Stimulated activated CD4-positive, alpha-beta T cell treated with anti-CD3 and anti-CD28 coated beads, Interleukin-1b, Interleukin-23, amount 100 ng/mL, for 48 hours (primary cell): ENCODE measurements at places on chromosomes 16 and 17.
A peak's percentile ranks its signal among the peaks of the same experiment; 100 is the strongest.

GRCh38 chr17:4744999-4745969 lies 5.6 kb upstream of the CXCL16 start:
- no peak for DNase-seq

DNA sequence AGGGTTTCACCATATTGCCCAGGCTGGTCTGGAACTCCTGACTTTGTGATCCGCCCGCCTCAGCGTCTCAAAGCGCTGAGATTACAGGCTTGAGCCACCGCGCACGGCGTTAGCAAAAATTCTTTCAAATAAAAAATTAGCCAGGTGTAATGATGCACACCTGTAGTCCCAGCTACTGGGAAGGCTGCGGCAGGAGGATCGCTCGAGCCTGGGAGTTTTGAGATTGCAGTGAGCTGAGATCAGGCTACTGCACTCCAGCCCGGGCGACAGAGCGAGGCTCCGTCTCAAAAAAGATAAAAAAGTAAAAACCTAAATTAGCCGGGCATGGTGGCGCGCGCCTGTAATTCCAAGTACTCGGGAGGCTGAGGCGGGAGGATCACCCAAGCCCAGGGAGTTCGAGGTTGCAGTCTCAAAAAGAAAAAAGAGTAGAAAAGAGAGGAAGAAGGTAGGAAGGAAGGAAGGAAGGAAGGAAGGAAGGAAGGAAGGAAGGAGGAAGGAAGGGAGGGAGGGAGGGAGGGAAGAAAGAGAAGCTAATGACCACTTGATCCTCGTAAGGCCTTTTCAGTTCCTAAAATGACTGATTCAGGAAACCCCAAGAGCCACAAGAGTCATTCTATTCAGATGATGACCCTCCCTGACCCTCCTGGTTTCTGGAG lies 59.2 kb downstream of the SRL start:
- no peak for DNase-seq

DNA sequence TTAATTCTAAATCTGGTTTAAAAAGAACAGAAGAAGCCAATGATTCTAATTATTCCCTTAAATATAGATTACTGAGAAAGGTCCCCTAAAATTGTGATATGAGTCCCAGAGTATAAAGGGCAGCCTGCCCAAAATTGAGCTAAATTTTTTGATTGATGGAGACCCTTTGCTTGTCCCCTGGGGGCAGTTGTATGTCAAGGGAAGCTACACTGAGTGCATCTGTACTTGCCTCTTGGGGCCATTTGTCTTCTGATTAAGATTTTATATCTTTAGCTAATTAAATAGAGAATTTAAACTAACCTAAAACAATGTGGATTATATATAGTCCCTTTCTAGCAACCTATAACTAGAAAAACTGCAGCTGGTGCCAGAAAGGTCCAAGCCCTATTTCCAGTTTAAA lies 12.6 kb downstream of the BLMH start:
- no peak for DNase-seq

DNA sequence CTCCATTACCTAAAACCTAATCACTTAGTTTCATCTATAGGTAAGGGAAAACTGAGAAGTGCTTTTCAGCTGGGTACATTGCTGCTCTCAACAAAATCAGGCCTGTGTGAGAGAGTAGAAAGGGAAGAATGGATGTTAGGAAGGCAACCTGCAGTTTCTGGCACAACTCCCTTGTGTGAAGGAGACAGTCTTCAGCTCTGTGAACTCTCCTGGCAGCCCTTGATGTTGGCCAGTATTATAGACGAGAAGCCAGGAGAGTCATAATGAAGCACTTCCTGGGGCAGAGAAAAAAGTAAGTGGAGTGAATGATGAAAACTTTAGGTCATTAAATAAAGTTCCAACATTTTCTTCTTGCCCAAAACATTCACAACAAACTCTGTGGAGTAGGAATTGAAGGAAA lies 260.1 kb downstream of the IRX3 start:
- no peak for DNase-seq

DNA sequence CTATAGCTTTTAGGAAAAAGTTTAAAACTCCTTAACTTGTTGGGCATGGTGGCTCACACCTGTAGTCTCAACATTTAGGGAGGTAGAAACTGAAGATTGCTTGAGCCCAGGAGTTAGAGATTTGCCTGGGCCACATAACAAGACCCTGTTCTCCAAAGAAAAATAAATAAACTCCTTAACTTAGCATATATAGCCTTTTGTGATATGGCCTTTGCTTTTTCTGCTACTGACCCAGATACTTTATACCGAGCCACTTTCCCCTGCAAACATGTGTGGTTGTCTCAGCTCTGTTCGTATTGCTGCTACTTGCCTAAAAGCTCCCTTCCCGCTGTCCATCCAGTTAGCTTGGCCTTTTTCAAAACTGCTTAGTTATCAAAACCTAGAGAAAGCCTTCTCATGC lies 51.0 kb downstream of the GAN start:
- DNase-seq: no peak

DNA sequence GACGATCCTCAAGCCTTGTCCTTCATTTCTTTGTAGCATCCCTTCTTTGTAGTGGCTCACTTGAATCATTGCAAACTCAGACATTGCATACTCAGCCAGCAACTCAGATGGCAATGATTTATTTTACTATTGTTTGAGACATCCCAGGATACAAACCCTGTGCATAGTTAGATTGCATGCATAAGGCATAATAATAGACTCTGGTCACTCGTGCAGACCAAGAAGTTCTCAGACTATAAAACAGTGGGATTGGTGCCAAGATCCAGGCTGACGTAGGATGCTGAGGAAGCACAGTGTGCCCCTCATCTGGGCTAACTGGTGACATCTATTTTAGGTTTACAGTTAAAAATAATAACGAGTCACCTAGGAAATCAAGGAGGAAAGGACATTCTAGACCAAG lies 142.3 kb downstream of the PMP22 start:
- no peak for DNase-seq

- DNase-seq: no peak
Observed at GRCh38 chr17:19897090-19897837, 29.5 kb upstream of the ULK2 start.

GRCh38 chr17:69267219-69267618 lies 38.6 kb upstream of the ABCA10 start:
- DNase-seq: no peak

DNA sequence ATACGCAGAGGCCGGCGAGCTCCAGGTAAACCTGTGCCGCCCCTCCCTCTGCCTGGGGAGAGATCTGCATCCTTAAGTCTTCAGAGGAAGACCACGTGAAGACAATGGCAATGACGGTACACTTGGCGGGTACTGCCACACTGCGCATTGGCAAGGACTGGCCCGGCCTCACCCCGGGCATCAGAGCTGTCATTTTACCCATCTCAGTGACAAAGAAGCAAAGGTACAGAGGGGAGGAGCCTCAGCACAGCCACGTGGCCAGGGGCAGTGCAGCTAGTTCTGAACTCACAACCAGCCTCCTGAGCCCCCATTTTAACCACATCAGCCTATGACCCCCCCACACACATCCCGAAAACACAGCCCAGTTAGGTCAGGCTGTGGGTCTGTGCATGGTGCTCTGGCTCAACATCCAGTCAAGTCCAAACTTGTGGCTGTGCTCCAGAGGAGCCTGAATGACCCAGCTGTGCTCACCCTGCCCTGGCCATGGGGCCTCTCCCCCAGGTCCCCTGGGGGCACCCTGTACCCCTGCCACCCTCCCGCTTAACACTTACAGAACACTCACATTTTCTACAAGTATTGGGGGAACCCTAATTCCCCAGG lies 80.6 kb downstream of the C16orf95 start:
- no peak for DNase-seq

DNA sequence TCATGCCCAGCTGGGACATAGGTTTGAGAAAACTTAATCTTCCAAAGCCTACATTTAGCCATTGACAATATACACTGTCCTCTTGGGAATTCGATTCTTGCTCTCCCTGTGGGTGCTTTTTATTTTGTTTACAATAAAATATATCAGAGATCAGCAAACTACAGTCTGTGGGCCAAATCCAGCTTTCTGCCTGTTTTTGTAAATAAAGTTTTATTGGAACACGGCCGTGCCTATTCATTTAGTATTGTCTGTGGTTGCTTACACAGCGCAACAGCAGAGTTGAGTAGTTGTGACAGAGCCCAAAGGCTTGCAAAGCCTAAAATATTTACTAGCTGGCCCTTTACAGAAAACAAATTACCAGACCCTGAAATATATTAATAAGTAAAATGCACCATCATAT lies 39.7 kb upstream of the DNAJA2 start:
- no peak for DNase-seq

DNA sequence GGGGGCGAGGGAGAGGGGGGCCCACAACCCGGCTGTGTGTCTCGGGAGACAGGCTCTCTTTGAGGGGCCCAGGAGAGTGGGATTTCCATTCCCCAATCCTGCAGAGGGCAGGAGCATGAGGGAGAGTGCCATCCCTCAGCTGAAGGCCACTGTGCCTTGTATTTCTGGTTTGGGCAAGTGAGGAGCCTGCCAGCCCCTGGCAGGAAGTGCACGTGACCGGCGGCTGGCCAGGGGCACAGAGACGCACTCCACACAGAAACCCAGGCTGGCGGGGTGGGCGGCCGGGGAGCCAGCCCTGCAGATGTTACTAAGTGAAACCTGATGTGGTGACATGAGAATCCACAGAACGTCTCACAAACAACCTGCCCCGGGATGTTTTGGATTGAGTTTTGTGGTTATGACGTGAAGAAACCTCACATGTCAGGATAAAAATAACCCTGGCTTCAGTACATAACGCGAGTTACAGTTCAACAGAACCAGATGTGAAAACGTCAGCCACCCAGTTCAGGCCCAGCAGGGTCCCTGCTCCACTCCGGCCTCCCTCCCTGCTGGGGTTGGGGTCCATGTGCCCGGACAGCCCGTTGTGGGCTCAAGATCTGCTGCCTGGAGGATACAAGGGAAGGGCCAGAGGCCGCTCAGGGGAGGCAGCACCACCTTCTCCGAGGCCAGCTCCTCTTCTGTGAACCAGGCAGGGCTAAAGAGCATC lies 51.7 kb upstream of the MTSS2 start:
- DNase-seq: peak; percentile 88

DNA sequence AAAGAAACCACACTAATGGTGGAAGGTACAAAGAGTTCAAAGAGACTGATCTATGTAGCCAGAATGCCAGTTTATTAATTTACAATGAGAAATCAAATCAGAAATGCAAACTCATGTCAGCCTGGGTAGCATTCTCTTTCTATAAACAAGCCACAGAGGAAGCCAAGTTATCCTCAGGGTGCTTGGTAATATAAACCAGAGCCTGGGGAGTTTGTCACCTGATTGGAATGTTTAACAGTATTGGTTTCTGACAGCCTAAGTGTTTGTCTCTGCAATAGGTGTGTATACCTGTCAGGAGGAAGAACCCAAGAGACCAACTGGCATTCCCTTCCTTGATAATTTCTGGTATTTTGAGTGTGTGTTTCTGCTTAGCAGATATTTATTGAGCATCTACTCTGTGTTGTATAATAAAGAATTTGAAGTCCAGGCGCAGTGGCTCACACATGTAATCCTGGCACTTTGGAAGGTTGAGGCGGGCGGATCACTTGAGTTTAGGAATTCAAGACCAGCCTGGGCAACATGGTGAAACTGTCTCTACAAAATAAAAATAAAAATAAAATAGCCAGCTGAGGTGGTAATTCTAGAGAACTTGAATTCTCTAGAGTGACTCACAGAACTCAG lies 3.1 kb upstream of the C17orf58 start:
- DNase-seq: no peak

- DNase-seq: no peak
Observed at GRCh38 chr16:2029350-2029749, 2.6 kb downstream of the NHERF2 start.

DNA sequence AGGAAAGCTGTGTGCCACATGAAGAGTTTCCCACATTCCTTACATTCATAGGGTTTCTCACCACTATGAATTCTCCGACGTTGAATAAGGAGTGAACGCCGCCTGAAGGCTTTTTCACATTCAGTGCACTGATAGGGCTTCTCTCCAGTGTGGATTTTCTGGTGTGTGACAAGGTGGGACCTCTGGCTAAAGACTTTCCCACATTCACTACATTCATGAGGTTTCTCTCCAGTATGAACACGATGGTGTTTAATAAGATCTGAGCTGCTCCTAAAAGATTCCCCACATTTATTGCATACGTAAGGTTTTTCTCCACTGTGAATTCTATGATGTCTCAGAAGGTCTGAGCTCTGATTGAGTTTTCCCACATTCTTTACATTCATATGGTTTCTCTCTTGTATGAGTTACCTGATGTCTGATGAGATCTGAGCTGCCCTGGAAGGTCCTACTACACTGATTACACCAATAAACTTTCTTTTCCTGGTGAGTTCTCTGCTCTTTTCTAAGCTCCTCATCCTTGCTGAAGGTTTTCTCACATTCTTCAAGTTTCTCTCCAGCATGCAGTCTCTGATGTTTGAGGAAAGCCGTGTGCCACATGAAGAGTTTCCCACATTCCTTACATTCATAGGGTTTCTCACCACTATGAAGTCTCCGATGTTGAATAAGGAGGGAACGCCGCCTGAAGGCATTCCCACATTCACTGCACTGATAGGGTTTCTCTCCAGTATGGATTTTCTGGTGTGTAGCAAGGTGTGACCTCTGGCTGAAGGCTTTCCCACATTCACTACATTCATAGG lies 10.0 kb downstream of the ZNF594 start:
- DNase-seq: no peak

GRCh38 chr16:76576526-76576925 lies 299.3 kb downstream of the CNTNAP4 start:
- DNase-seq: no peak

DNA sequence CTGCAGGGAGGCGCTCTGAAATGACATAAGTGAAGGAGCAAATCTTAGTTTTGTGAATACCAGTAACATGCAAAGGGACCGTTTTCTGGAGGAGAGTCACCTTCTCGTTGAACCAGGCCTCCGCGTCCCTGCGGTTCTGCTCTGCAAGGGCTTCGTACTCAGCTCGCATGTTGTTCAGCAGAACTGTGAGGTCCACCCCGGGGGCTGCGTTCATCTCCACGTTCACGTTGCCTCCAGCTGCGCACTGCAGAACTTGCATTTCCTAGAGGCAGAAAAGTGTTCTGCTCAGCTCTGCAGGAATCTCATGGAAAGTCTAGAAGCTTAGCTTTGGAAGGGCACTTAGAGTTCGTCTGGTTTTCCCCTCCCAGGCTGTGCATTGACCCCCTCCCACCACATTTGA lies 4.1 kb downstream of the KRT25 start:
- no peak for DNase-seq

GRCh38 chr16:52929478-52930400 lies 123.0 kb downstream of the CHD9NB start:
- DNase-seq: no peak

DNA sequence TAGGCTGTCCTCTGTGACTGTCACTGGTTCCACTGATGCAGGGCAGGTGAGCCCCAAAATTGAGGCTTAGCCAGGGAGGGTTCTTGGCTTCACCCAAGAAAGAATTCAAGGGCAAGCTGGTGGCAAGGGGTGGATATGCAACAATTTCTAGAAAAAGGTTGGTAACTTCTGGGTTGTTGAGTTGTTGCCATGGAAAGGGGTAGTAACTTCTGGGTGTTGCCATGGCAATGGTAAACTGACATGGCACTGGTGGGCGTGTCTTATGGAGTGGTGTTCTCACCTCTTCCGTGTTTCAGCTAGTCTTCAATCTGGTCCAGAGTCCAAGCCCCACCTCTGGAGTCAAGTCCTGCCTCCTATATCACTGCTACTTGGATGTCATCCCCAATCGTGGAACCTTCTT lies 9.5 kb upstream of the GUCY2D start:
- DNase-seq: no peak

- no peak for DNase-seq
Observed at GRCh38 chr17:76297436-76297835, 10.6 kb downstream of the QRICH2 start.
